ENCODE measurements at places on chromosomes 1 and 21.

- DNase-seq = no peak
Observed at GRCh38 chr1:213371525-213371846, 320.4 kb downstream of the RPS6KC1 start.

DNA sequence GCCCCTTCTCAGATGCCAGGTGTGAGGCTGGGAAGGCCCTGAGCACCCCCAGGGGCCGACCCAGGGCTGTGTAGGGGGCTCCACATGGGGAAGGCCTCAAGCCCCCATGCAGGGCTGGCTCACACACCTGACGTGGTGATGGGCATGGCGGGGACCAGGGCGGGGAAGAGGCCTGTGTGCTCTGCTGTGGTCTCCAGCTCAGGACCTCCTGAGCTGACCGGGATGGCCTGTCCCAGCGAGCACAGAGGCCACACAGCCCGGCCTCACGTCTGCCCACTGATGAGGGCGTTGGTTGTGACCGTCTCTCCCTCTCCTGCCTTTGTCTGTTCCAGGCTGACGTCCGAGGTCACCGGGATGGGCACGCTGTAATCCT is 40.2 kb upstream of the COL6A1 start:
- DNase-seq = no peak

DNA sequence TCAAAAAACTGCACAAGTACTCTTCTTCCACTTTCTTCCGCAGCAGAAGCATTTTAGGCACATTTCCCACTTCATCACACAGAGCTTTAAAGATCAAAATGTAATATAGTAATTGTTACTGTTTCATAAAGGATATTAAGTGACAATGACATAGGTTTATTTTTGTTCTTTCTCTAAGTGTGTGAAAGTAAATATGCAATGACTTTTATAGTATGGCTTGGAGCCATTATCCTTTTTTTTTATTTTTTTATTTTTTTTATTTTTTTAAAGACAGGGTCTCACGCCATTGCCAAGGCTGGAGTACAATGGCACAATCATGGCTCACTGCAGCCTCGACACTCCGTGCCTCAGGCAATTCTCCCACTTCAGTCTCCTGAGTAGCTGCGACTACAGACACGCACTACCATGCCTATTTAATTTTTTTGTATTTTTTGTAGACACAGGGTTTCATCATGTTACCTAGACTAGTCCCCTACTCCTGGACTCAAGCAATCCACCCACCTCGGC is 7.0 kb downstream of the TRIM33 start:
- DNase-seq = no peak

DNA sequence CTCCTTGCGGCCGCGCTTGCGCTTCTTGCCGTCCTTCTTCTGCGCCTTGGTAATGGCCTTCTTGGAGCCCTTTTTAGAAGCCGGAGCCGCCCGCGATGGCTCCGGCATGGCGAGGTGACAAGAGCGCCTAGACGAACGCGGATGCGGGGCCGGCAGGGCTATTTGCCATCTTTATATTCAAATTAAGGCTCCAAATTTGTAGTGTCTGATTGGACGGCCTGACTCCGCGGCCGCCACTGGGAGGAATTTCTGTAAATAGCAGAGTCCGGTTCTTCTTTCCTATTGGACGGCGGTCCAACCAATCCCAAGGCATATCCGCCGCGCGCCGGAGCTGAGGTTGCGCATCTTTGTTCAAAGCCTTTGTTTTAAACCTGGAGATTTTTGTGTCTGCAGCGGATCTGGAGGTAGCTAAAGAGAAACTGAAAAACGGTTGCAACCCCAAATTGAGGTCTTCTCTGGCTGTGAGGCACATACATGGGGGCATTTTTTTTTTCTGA is 22.6 kb upstream of the RNF187 start:
- DNase-seq = peak; percentile 57

DNA sequence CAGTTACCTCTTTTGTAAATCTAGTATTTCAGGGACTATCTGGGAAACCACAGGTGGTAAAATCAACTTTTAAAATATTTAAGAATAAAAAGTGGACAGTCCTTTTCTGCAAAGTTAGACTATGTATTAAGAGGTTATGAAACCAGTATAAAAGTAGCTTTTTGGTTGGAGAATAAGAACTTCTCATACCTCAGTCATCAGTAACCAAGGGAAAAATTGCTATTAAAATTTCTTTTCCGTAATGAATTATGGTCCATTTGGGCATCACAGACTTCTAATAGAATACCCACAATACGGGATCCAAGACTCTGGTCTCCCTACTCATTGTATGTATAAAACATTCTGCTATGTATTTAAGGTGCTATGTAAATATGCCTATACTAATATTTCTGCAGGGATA is 51.9 kb downstream of the ABL2 start:
- DNase-seq = no peak

GRCh38 chr21:38766987-38767722 is 38.6 kb upstream of the ETS2 start:
- peak; percentile 6 for DNase-seq

DNA sequence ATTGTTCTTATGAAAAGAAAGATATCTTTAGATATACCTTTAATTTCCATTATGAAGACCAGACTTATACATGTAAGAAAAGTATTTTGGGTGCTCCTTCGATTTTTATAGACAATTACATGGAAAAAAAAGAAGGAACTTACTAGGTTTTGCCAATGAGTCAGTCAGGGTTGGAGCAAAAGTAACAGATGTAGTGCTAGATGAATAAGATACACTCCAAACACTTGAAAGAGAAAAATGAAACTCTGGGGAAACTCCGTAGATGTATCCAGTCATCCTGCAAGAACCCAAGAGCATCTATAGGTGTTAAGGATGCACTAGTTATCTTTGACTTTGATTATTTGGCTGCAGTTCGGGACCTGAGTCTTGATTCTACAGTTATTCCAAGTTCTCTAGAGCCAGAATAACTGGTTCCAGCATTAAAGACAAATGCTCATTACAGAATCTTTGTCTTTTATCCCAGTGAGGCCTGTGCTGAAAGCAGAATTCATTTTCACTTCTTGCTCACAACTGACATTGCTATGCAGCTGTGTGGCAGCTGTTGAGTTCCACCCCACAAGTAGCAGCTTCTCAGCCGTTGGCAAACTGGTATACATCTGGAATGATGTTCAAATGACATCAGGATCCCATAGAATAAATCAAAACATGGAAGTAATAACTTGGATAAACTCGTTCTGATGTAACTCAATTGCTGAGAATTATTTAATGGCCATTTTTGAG is 326.1 kb downstream of the ASTN1 start:
- no peak for DNase-seq

- no peak for DNase-seq
Observed at GRCh38 chr1:205369701-205370123, 13.0 kb upstream of the KLHDC8A start.

GRCh38 chr1:12161662-12162458 is 4.9 kb upstream of the TNFRSF1B start:
- DNase-seq = peak; percentile 91

DNA sequence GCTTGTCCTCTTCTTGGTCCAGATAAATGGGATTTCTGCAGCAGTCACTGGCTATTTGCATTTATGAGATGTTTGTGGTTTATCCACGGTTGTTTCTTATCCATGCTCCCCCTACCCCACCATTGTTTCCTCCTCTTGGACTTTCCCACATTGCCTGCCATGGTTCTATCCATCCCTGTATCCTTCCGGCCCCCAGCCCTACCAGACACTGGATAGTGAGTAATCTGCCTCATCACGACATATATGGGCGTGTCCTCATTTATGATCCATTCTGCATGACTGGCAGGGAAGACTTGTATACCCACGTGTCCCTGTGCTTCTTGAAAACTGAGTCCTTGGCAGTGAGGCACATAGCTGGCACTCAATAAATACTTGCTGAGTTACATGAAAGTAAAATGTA is 40.1 kb downstream of the CACNA1S start:
- no peak for DNase-seq

DNA sequence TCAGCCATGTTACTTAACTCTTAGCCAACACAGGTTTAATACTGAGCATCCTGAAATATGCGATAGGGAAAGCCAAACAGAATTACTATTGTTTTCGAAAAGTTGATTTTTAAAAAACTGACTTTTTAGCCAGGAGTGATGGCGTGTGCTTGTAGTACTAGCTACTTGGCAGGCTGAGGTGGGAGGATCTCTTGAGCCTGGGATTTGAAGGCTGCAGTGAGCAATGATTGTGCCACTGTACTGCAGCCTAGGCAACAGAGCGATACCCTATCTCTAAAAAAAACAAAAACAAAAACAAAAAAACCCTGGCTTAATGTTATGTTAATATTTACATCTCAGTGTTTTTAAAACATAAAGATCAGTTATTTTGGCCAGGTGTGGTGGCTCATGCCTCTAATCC is 16.7 kb downstream of the NMNAT1 start:
- no peak for DNase-seq

- no peak for DNase-seq
Observed at GRCh38 chr1:76303340-76303717, 228.8 kb downstream of the ST6GALNAC3 start.

DNA sequence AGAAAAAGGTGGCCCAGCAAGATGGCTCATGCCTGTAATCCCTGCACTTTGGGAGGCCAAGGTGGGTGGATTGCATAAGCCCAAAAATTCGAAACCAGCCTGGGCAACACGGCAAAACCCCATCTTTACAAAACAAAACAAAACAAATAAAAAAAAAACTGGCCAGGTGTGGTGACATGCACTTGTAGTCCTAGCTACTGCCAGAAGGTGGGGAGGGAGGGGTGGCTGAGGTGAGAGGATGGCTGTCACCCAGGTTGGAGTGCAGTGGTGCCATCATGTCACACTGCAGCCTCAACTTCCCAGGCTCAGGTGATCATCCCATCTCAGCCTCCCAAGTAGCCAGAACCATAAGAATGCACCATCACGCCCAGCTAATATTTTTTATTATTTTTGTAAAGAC is 22.8 kb downstream of the RERE start:
- no peak for DNase-seq

DNA sequence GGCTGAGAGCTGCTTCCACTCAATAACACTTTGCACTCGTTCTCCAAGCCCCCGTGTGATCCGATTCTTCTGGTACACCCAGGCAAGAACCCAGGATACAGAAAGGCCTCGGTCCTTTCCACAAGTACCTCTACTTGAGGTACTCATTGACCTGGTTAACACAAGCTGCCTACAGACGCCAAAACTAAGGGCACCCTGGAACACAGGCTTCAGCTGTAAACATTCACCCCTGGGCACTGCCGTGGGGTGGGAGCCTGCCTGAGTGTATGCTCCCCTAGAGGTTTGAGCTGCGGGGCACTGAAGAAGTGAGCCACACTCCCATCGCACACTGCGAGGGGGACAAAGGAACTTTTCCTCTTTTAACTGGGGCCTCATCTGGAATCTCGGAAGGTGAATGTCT is 30.5 kb downstream of the LRRC3 start:
- DNase-seq = no peak

GRCh38 chr21:43918385-43918947 is 53.4 kb downstream of the AGPAT3 start:
- DNase-seq = no peak

DNA sequence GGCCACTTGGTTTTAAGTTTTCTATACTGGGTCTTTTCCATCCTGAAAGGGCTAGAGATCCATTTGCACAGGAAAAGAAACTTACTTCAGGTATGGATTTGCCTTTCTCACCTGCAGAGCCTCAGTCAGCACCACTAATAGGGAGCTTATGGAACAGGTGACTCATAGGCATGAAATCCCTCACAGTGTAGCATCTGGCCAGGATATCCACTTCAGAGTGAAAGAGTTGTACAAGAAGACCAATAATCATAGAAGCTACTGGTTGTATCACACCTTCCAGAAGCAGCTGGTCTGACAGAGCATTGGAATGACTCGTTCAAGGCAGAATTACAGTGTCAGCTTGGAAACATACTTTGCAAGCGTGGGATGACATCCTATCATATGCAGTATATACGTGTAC is 26.3 kb upstream of the SYT14 start:
- DNase-seq = no peak

- DNase-seq = no peak
Observed at GRCh38 chr1:153387785-153388184, 3.1 kb downstream of the S100A8 start.

- DNase-seq = no peak
Observed at GRCh38 chr1:76230842-76231281, 156.3 kb downstream of the ST6GALNAC3 start.

- DNase-seq = no peak
Observed at GRCh38 chr1:22050330-22050729, 2.2 kb upstream of the CDC42 start.

DNA sequence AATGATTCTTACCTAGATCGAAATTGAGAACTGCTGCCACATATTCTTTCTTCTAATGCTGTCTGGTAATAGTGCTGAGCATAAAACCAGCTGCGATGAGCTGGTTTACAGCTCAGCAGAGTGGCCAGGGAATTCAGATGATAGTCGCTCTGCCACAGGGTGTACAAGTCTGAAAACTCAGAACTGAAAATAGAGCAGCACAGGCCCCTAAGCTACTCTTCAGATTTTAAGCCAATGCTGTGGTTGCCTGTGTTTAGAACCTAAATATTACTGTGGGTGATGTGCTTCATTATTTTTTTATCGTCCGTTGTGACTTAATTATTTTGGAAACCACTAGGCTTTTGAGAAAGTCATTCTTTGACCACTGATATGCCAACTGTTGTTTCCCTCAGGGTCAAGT is 152.0 kb downstream of the ADGRL4 start:
- DNase-seq = no peak

DNA sequence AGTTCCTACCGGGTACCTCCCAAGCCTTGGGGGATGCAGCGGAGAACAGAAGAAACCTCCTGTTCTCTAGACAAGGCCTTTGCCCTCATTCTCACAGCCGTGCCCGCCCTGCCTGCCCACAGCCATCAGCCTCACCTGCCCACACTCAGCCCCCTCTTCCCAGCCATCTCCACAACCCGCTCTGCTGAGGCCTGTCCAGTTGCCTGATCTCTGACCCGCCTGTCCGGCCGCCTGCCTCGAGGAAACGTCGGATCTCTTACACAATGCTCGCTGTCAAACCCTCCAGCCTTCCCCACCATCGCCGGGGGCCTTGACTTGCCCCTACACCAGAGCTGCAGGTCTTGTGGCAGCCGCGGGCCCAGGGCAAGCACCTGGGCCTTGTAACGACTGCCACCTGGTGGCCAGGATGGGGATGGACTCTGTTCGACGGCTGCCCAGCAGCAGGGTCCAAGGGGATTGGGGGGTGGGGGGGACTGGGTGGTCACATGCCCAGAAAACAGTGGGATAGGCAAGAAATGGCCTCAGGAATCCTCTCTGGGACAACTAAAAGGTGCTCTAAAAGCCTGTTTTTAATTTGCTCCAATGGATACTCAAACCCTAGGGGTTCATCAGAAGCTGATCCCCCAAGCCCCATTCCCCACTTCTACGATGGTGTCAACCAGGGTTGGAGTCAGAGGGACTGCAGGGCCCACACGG is 31.0 kb downstream of the SLC45A1 start:
- peak; percentile 37 for DNase-seq
